Stimulated activated CD8-positive, alpha-beta memory T cell treated with anti-CD3 and anti-CD28 coated beads, Interleukin-4, amount 100 ng/mL, for 1 hour (primary cell): ENCODE measurements at places on chromosomes 3 and 15.

DNA sequence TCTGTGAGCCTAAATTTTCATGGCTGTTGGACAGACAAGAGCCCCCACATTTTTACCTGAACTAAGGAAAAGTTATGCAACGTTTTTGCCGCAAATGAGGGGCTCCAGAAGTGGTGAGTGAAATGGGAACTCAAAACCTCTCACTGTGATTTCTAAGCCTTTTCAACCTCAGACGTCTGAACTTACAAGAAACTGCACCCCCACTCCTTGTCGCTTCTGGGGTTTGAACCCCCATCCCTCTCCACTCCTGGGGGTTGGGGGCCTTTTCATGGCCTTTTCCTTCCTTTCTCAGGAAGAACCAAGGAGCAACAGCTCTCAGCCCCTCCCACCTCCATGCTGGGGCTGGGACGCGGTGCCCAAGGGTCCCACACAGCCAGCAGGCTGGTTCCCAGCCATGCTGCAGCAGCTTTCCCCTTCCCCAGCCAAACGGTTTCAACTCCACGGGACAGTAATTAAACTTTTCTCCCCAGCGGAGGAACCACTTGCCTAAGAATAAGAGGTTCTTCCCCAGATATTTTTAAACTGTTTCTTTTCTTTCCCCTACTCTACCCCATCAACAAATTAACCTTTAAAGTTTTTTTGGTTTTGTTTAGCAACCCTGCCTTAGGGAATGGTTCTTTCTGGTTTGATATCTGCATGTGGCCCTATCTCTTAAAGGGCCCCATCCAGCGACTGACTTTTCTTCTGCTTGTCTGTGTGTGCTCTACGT, 387.6 kb upstream of the CBLB start:
- DNase-seq, result no peak

GRCh38 chr3:5390221-5390620, 202.7 kb downstream of the EDEM1 start:
- no peak for DNase-seq

DNA sequence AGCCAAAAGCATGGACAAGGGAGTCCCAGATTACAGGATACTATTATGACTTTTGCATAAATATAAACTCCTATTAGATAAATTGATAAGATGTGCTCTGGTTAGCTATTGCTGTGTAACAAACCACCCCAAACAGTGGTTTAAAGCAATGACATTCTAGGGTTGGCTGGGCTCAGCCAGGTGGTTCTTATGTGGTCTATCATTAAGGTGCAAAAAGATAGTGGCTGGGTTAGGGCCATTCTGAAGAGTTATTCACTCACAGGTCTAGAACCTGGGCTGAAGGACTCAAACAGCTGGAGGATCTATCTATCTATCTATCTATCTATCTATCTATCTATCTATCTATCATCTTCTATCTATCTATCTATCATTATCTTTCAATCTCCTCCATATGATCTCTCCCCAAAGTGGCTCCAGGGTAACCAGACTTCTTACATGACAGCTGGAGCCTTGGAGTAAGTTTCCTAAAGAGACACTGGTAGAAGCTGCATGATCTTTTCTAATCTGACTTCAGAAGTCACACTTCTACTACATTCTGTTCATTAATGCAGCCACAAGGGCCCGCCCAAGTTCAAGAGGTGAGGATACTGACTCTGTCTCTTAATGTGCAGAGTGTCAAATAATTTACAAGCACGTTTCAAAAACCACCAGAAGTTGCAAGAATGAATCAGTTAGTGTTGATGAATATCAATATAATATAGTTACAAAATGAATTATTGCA, 74.9 kb upstream of the XCR1 start:
- DNase-seq, result no peak

DNA sequence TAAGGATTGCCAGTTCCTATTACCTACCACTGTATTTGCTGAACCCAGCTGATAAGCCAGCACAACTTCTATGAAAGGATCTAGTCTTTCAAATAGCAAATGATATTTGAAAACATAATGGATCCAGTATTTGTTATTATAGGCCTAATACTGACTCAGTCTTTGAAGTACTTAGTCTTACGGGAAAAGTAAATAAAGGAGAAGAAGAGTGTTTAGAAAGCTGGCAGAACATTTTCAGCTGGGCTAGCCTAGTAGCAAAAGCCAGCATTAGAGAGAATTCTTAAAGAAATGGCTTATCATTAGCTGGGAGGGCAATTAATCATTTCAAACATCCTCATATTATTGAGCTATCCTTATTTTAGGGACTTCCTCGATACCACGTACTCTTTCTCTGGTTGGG, 101.4 kb upstream of the GOLIM4 start:
- DNase-seq, result no peak

DNA sequence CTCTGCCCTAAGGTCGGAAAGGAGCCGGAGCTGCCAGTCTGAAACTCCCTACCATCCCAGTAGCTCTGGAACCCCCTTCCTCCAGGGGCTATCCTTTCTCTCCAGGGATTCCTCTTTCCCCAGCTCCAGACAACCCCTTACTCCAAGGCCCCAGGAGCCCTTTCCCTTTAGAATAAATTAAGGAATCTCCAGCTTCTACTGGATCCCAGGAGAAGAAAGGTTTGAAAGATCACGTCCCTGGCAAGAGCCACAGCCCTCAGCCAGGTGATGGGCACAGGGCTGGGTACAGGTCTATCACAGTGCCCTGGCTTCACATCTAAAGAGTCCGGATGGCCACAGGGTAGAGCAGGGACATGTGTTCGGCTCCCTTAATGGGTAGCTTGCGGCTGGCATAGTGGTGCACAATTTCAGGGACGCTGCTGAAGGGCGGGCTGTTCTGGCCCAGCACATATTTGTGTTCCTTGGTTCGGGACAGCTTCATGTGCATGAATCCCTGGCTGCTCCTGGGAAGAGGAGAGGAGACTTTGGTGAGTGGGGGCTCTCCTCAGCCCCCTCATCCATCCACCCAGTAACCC, 20.0 kb downstream of the SHF start:
- DNase-seq, result no peak
